ENCODE measurements at places on chromosomes 5 and 9.

DNA sequence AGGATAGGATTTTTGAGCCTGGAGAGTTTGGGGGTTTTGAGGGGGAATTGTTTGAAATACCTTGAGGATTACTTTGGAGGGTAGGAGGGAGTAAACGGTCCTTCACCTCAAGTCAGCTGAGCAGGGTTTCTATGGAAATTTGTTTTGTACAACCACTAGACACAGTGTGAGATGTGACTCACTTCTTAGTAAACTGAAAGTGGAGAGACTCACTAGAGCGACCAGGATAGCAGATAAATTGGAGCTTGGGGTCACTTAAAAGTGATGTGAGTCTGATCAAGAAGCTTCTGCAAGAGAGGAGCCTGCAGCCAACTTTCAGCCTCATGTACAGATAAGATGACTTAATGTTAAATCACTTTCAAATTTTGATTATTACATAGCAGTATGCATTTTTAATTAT lies 1945.9 kb upstream of the NUDT12 start:
- DNase-seq: no peak

GRCh38 chr5:165224366-165225045 lies 1719.1 kb downstream of the MAT2B start:
- no peak for DNase-seq

DNA sequence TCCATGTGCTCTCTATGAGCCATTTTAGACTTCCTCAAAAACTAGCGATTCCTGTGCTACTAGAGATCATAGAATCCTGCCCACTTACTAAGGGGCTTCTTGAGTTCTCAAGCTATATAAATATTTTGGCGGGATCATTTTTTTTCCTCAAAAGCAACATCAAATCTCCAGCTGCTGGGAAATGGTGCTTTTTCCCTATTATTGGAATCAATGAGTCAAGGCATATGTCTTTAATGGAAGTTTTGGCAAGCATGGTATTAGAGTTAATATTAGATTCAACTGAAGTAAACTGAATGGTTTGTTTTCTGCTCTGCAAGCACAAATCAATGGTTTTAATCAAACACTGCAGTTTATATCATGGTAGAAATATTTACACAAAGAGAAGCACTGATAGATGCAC lies 369.9 kb upstream of the PTGER4 start:
- DNase-seq: no peak

- DNase-seq: no peak
These were observed 8.5 kb downstream of the TNC start for GRCh38 chr9:115109486-115109885.

DNA sequence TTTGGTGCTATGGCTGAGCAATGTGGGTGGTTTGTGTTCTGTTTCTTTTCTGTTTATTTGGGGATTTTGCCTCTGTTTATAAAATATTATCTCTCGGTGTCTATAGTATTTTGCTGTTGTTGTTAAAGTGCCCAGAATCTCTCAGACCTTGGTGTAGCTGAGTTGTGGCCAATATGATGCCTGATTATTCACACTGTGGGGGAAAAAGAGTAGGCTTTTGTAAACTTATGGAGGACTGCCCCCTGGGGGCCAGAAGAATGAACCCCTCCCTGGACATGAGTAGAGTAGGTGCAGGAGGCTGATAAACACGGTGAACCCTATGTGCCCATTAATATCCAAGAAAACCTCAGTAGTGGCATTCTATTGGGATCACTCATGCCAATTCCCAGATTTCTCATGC lies 49.0 kb upstream of the DPYSL3 start:
- no peak for DNase-seq

DNA sequence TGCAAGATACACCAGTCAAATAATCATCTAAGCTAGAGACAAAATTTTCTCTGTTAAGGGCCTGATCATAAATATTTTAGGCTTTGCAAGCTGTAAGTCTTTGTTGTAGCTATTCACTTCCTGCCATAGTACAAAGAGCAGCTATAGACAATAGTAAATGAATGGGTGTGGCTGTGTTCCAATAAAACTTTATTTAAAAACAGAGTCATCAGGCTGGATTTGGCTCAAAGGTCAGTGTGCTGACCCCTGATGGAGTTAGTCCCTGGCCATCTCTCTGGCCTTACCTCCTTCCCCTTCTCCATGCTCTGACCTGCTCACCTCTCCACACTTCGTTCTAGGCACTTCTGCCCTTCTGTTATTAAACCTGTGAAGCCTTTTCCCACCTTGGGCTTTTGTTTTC lies 86.0 kb downstream of the DRD1 start:
- no peak for DNase-seq

- DNase-seq: no peak
These were observed 218.9 kb downstream of the ARL15 start for GRCh38 chr5:54091307-54092130.

- DNase-seq: no peak
These were observed 134.3 kb downstream of the PPP2R2B start for GRCh38 chr5:146744068-146744745.

DNA sequence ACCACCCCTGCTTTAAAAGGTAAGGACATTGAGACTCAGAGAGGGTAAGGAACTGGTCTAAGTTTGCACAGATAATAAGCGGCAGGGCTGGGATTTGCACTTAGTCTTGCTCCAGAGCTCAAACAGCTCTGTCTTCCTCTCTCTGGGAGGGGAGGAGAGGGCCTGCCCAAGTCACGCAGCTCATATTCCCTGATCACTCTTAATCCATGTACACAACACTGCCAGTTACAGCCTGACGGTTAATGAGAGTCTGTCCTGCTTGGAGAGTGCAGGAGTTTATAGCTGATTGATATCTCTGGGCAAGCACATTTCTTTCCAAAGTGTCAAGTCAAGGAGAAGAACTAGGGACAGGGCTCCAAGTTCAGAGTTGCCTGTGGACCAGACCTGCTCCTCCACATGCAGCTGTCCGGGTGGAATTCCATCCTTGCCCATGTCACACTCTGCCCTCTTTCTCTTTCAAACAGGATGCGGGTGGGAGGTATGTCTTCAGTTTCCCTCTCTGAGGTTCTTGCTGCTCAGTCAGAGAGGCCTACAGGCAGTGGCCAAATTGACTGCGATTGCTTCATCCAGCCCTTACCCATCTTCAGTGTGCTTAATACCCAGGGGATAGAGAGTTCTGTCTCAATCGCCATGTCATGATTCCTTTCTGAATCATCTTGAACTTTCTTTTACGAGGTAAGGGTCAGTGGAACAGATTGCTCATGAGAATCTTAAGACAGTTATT lies 54.5 kb downstream of the GALNT12 start:
- no peak for DNase-seq

DNA sequence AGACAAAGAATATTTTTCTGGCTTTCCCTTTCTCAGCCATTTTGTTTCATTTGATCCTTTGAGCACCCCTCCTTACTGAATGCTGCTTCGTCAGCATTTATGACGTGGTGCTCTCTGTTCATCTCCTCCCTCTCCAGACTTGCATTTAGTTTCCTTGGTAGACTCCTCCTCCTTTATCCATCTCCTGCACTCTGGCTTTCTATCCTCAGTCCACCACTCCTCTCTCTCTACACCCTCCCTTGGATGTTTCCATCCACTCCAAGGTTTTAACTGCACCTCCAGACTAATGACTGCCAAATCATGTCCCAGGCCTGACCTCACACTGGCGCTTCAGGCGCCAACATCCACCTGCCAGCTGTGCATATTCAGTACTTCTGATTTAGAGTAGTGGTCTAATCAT lies 245.4 kb downstream of the RAB3C start:
- no peak for DNase-seq

- DNase-seq: no peak
These were observed 243.1 kb upstream of the RFX3 start for GRCh38 chr9:3768712-3769457.

GRCh38 chr5:6573651-6574101 lies 59.2 kb downstream of the NSUN2 start:
- DNase-seq: no peak

DNA sequence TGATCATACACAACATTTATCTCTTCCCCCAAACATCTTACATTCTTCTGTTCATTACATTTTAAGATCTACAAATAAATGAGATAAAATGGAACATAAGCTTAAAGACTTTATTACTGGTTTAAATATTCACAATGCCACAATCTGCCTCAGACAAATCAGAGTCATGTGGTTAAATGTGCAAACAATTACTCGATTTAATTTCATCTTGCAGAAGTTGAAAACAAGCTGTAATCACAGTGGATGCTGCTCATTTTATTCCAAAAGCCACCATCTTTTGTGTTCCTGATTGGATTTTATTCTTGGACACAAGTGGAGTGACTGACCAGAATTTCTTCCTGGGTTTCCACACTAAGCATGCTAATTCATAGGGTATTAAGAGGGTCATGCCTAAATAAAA lies 33.2 kb downstream of the SPOCK1 start:
- DNase-seq: no peak

- DNase-seq: no peak
These were observed 61.3 kb upstream of the IQGAP2 start for GRCh38 chr5:76341651-76342334.

GRCh38 chr9:89799766-89800165 lies 195.0 kb downstream of the GADD45G start:
- no peak for DNase-seq

- DNase-seq: no peak
These were observed 17.7 kb downstream of the SLC28A3 start for GRCh38 chr9:84322828-84323227.

GRCh38 chr5:58060996-58061395 lies 398.9 kb downstream of the PLK2 start:
- DNase-seq: no peak

Data from ecto neural progenitor cell (in vitro differentiated cells).